Activated gamma-delta T cell treated with Interleukin-2 at 50 U/mL for 16 hours (primary cell): ENCODE measurements at places on chromosomes 2 and 18.
A peak's percentile ranks its signal among the peaks of the same experiment; 100 is the strongest.

GRCh38 chr2:185979546-185980071 lies 241.0 kb downstream of the FSIP2 start:
- no peak for DNase-seq

GRCh38 chr2:85589982-85590791 lies 5.4 kb upstream of the RNF181 start:
- no peak for DNase-seq

DNA sequence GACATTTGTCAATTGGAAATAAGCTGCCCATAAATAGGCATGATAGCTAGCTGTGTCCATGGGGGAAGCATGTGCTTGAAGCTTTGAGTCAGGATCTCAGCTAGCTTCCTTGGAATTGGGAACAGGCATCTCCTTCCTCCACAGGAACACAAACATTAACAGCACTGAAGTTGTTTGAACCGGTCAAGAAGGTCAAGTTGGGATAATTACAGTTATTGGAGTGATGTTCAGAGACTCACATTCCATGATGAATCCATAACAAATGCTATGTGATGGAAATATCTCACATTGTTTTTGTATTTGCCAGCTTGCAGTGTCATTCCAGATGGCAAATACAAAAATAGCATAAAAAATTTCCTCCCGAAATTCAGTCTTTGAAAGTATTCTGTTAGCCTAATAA lies 347.6 kb upstream of the SMIM21 start:
- no peak for DNase-seq

DNA sequence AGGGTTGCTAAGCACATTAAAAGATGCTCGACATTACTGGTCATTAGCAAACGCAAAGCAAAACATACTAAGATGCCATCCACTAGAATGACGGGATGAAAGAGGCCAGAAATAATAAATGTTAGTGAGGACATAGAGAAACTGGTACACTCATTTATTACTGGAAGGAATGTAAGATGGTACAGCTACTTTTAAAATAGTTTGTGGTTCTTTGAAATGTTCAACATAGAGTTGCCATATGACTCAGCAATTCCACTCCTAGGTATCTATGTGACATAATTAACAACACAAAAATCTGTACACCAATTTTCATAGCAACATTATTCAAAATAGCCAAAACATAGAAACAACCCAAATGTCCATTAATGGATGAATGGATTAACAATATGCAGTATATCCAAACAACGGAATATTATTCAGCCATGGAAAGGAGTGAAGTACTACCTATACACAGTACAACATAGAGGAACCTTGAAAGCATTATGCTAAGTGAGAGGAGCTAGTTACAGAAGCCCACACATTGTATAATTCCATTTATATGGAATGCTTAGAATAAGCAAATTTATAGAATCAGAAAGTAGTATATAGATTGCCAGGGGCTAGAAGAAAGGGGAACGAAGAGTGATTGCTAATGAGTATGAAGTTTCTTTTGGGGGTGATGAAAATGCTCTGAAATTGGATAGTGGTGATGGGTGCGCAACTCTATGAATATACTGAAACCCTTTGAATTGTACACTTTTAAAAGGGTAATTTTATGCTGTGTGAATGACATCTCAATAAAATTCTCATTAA lies 61.9 kb upstream of the IL1R1 start:
- no peak for DNase-seq

DNA sequence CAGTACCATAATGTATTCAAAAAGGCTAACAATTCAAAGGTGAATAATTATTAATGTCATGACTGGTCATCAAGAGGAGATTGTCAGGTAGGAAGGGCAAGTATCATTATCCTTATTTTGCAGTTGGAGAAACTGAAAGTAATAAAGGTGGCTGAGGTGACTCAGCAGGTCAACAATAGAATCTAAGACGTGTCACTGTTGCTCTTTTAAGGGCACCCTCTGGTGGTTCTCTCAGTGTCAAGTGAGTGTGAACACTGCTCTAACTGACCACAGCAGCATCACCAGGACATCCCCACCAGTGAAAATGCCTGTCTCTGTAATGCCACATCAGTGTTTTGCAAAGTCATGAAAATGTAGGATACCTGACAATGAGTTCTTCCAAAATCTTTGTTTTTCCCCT lies 69.7 kb downstream of the DCC start:
- no peak for DNase-seq

DNA sequence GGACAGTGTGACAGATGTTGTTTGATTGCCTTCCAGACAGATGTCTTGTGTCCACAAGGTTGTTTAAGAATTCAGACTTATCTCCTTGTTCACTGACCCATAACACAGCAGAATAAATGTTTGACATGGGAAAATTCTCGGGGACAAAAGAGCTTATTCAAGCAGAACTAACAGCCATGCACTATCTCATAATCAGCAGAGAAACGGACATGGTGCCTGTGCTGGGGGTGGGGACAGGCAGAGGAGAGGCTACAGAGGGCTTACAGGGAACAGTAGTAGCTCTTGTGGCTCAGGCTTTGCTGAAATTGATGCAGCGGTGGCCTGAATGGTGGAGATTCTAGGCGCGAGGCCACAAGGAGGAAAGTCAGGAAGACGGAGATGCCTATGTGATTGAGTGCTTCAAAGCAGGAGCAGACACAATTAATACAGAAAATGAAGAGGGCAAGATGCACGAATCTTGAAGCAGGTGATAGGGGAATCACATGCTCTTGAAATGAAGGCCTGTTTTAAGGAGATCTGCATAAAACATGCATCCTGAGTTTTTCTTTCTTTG lies 62.0 kb upstream of the CAB39 start:
- no peak for DNase-seq

DNA sequence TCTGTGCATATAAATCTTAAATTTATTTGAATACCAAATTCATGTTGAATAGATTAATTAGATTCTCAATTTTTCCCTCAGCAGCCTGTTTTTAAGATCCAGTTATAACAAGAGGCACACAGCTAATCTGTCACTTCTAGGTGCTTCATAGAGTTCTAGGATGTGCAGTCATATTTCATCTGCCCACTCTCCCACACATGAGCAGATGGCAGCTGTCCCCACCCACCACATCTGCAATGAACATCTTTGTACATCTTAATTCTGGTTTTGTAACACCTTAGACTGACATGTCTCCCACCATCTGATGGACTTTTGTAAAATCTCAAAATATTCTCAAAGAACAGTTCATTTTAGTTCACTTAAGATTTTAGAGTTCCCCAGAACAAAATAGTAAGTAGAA lies 250.8 kb upstream of the ST6GAL2 start:
- no peak for DNase-seq

- DNase-seq, result peak; percentile 70
Measured at GRCh38 chr18:79380816-79381806, 14.6 kb upstream of the NFATC1 start.

DNA sequence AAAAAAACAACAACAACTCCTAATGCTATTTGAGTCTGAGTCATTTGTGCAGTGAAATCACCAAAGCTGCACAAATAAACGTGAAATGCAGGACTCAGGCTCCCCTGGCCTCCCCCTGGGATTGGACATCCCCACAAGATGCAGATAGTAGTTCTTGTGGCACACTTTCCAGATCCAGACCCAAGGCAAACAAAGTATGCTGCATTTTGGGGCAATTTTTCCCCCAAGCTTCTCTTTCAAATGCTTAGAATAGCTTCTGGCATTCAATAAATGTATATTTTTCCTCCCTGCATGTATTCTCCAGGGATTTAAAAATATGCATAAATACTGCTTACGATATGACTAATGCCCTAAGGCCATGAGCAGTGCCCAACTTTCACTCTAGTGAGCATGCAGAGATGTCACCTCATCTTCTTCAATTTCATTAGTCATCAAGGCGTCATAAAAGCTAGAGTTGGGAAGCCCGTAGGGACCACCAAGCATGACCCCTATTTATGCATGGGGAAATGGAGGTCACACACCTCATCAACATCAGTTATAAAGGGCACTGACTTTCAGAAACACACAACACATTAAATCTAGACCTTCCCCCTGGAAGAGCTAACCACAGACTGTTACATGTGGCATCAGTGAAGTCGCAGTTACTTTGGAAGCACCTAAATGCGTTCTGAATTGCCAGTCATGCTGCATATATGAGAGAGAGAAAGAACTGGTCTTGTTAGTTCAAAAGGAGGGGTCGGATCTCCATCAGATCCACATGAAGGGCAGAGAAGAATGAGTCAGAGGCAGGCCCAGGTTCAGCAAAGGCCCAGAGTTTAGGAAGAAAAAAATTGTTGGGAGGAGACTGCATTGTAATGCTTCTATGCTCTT lies 374.1 kb downstream of the LPIN1 start:
- no peak for DNase-seq

DNA sequence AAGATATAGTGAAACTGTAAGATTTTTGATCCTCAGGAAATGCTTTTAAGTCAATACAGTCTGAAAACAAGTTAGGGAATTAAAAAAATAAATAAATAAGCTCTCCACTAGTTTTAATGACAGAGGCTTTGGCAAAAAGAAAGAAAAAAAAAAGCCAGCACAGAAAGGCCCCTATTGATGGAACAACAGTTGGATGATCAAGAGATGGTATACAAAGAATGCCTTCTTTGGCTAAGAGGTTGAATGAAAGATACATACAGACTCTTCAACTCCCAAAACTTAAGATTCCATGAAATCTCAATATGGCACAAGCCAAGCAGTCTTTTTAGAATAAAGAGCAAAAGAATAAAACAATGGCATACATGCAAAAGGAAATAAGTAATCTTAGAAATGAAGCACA lies 64.0 kb upstream of the GALNT5 start:
- DNase-seq, result no peak

DNA sequence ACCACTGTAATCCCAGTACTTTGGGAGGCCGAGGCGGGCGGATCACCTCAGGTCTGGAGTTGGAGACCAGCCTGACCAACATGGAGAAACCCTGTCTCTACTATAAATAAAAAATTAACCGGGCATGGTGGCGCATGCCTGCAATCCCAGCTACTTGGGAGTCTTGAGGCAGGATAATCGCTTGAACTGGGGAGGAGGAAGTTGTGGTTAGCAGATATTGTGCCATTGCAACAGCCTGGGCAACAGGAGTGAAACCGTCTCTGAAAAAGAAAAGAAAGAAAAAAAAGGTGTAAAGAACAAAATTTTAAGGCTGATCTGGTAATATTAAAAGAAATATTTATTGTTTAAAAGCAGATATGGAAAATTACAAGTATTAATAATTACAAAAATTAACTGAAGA lies 29.7 kb downstream of the ZNF804A start:
- no peak for DNase-seq

- DNase-seq, result no peak
Measured at GRCh38 chr18:24398540-24398939, 916 bp upstream of the OSBPL1A start.

DNA sequence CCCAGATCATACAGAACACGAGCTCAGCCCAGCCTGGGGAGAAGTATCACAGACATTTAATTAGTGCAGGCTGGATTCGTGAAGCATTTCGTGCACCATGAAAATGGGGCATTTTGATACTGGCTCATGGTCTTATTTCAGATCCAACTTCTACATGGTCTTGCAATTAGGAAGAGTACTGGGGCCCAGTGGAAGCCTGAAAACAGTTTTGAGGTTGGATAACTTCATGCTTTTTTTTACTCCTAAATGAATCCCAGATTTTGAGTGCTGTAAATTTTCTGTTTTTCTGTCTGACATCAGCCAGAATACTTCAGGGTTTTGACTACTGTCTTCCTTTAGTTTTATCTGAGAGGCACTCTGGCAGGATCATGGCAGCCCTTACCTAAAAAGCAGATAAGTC lies 160.1 kb downstream of the GFPT1 start:
- DNase-seq, result no peak
